ENCODE measurements at places on chromosomes 4 and X. TPM values are rescaled to one million over a fixed set of nuclear protein-coding genes. Genes with fewer than 3 reads are reported as not detected.

MAGEB2 gene
- 0.16 TPM for total RNA-seq

CSAG3 gene
- total RNA-seq: not detected

DNA sequence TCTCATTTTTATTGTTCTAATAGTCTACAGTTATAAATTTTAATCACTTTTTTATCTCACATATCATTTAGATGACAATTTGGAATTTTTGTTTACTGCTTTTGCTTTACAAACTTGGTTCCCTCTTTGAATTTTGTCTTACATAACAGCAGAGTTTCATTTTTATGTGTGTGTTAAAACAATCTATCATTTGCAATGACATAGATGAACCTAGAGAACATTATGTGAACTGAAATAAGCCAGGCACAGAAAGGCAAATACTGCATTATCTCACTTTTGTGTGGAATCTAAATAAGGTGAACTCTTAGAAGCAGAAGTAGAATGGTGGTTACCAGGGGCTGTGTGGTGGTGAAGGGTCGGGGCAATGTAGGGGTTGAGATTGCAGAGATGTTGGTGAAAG, 170.7 kb downstream of the GASK1B start:
- peaks cover 6% of the 10 kb centered on the region for H3K4me1 ChIP-seq
- H3K36me3 ChIP-seq: no peaks in the 10 kb centered on the region

DNA sequence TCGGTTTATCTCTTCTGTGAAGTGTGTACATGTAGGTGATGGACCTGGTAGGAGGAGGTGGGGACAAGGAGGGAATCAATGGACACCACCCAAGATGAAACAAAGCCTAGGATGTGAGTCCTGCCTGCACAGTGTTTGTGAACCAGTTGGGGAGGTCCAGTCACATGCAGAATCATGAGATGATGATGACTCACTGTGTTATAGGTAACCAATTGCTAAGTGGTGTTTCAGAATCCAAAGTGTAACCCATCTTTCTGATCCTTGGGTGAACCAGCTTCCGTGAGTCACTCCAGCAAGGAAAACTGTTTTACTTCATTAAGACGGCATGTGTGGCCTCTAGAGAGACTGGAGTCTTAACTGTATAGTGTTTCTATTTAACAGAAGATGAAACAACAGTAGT, 57.9 kb upstream of the HPF1 start:
- H3K4me3 ChIP-seq: no peak overlapping the region
- no peaks in the 10 kb centered on the region for H3K4me1 ChIP-seq
- no peaks in the 10 kb centered on the region for H3K27me3 ChIP-seq
- no peak overlapping the region for H3K27ac ChIP-seq
- DNase-seq: no peak

GRCh38 chr4:188854436-188854835, 715.2 kb downstream of the TRIML1 start:
- H3K36me3 ChIP-seq: no peaks in the 10 kb centered on the region
- no peaks in the 10 kb centered on the region for H3K27me3 ChIP-seq
- no peak for DNase-seq
- no peaks in the 10 kb centered on the region for H3K4me1 ChIP-seq
- no peak overlapping the region for H3K27ac ChIP-seq

DNA sequence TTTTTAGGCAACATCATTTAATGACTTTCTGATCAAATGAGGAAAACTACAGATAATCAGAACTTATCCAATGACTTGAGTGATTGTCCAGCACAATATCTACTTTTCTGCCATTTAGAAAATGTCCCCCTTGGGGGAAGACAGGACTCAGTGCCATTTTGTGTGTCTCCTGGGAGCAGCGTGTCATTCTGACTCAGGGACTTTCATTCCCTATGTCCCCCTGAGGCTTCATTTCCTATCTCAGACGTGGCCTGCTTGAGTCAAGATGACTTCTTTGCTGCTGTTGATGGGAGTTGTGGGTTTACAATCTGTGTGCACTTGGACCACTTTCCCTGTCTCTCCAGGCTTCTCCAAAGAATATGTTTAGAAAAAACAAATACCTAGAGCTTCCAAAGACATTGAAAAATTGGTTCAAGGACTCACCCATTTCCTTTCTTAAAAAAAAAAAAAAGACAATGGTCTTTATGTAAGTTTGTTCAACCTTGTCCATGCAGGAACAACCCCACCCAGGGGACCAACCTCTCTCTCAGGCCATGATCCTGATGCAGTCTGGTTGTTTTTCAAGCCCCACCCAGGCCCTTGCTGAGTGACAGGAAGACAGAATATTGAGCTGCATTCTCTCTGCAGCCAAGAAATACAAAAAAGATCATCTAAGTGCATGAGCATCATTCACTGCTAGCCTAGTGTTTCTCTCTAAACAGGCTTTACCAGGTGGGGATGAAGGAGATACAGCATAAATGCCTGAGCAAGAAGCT, 34.3 kb upstream of the TMEM154 start:
- H3K27ac ChIP-seq: no peak overlapping the region
- no peak overlapping the region for H3K4me3 ChIP-seq
- no peak for DNase-seq
- H3K36me3 ChIP-seq: no peaks in the 10 kb centered on the region

DNA sequence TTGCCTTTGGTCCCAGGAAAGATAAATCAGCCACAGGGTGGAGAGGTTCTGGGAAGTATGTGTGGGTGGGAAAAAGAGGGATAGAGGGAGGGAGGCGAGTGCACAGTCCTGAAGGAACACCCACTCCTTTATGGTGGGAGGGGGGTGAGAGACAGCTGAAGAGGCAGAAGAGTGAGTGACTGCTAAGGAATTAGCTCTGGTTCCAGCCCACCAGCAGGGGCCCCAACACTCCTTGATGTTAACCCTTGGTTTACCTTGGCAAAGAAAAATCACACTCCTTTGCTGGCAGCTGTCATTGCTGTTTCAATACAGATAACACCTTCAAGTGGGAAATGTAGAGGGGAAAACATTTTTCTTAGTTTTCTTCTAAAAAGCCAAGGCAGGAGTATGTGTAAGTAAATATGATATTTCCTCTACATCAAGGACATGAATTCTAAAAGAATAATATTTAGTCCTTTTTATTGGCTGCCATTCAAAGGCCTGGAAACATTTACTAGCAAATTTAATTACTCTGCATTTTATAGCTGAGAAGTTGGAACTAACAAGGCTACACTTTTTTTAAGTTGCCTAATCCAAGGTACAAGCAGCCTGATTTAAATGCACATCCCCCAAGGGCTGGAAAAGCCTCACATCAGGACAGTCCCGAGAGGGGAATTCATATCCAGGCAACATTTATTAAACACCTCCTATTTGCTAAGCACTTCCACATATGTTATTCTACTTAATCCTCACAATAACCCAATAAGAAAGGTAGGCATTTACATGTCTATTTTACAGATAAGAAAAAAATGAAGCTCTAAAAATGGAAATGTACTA, 81.7 kb downstream of the HS6ST2 start:
- H3K27me3 ChIP-seq: no peaks in the 10 kb centered on the region
- H3K36me3 ChIP-seq: no peaks in the 10 kb centered on the region
- no peak overlapping the region for H3K27ac ChIP-seq
- no peak overlapping the region for H3K4me3 ChIP-seq
- no peak for DNase-seq
- no peaks in the 10 kb centered on the region for H3K4me1 ChIP-seq

DNA sequence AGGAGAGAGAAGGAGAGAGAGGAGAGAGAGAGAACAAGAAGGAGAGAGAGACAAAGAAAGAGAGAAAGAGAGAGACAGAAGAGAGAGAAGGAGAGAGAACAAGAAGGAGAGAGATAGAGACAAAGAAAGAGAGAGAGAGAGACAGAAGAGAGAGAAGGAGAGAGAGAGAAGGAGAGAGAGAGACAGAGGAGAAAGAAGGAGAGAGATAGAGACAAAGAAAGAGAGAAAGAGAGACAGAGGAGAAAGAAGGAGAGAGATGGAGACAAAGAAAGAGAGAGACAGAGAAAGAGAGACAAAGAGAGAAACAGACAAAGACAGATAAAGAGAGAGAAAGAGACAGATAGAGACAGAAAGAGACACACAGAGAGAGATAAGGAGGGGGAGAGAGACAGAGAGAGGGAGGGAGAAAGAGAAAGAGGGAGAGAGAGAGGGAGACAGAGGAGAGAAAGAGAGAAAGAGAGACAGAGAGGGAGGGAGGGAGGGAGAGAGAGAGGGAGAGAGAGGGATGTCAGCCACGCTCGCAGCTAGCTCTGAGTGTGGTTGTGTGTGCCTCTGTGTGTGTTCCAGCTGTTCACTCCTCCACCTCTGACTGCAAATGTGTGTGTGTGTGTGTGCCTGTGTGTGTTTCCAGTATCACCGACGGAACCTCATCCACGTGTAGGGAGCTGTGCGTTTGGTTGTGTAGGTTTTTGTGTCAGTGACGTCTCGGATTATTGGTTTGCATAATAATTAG, 105.8 kb downstream of the CRLF2 start:
- H3K27ac ChIP-seq: no peak overlapping the region
- no peaks in the 10 kb centered on the region for H3K4me1 ChIP-seq
- H3K36me3 ChIP-seq: no peaks in the 10 kb centered on the region
- H3K27me3 ChIP-seq: peaks cover 7% of the 10 kb centered on the region

GRCh38 chr4:25859429-25860148, 3.2 kb downstream of the SEL1L3 start:
- H3K36me3 ChIP-seq: no peaks in the 10 kb centered on the region
- no peaks in the 10 kb centered on the region for H3K4me1 ChIP-seq
- no peak for DNase-seq
- H3K4me3 ChIP-seq: no peak overlapping the region
- H3K27ac ChIP-seq: no peak overlapping the region
- no peaks in the 10 kb centered on the region for H3K27me3 ChIP-seq

- DNase-seq: no peak
- H3K27me3 ChIP-seq: no peaks in the 10 kb centered on the region
- no peak overlapping the region for H3K27ac ChIP-seq
- H3K36me3 ChIP-seq: no peaks in the 10 kb centered on the region
These were observed 51.4 kb upstream of the BCLAF3 start for GRCh38 chrX:20042221-20042620.
